ENCODE measurements at places on chromosomes 5 and 9.

- DNase-seq: no peak
Measured at GRCh38 chr5:77492653-77493000, 511 bp upstream of the WDR41 start.

GRCh38 chr5:176731506-176732160, 78.7 kb upstream of the UNC5A start:
- DNase-seq: no peak

DNA sequence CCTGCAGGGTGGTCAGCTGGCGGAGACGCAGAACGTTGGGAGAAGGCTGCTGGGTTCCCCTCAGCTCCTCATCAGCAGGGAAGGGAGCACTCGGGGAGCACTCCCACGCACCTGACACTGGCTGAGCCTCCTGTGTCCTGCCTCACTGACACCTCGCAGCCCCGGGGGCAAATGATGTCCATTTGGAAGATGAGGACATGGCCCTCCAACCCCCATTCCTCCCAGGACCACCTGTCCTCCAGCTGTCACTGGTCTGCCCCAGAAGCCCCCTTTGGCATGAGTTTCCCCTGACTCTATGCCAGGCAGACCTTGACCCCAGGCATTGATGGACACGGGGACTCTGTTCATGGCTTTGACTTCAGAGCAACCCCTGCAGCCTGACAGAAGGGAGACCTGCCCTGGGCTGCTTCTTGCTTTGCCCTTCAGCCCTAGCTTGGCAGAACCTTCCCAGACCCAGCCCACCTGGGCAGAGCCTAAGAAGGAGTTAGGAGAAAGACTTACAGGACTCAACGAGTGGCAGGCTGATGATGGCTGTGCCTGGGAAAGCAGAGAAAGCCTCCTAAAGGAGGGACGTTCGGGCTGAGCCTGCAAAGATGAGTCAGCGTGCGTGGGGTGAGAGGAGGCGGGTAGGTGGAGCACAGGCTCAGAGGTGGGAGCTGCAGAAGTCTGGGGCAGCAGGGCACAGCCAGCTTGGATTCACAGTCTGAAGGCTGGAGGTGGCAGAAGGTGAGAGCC, 90.6 kb downstream of the LMX1B start:
- no peak for DNase-seq

DNA sequence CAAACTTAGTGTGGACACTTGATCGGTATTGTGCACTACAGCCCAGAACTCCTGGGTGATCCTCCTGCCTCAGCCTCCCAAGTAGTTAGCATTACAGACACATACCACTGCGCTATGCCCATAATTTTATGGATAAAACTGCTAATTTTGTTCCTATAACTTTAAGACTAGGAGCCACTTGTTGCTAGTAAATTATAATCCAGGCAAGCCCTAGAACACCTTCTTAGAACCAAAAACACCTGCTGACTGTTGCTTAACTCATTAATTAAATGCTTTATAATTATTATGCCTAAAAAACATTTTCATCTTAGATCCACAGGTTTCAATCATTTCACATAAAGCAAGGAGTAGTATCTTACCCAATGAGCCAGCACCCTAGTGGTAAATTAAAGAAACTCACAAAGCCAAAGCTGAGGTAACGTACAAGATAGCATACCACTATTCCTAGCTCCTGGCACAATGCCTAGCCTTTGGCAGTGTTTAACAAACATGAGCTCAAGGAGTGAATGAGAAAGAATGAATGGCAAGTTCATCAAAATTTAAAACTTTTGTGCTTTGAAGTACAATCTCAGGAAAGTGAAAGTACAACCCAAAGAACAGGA, 5.4 kb downstream of the MRPS27 start:
- DNase-seq: no peak

DNA sequence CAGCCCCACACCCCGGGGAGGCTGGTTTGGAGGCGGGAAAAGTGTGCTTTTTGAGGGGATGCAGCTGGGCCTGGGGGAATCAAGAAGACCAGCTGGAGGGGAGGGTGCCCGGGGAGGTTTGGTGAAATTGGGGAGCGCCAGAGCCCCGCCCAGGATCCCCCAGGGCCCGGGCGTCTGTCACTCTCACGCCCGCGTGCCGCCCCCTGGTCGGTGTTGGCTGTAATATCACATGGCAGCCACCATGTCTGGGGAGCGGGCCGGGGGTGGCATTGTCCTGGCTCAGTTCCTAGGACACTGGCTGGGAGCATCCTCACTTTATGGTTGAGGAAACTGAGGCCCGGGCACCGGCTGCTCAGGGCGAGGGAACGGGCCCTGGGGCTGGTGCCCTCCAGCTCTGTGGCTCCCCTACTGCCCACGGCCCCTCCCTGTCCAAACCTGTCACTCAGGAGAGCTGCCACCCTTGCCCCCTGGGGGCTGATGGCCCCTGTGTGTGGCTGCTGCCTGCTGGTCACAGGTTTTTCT, 27.5 kb downstream of the ASS1 start:
- no peak for DNase-seq

- DNase-seq: no peak
Measured at GRCh38 chr9:35790385-35791296, 750 bp upstream of the NPR2 start.

- no peak for DNase-seq
Measured at GRCh38 chr9:69797675-69798074, 22.9 kb upstream of the CFAP95 start.

Measured in cortex of kidney (tissue), 1 donor.